Bronchial epithelial cell (primary cell): ENCODE measurements at places on chromosomes 7 and 10. TPM values are rescaled to one million over a fixed set of nuclear protein-coding genes. Genes with fewer than 3 reads are reported as not detected.

Gene CHAT
- total RNA-seq = not detected in 2 replicates

Gene HACD1
- total RNA-seq = 22.1 and 24.6 TPM in 2 replicates

GRCh38 chr7:159328096-159328495 lies 183.4 kb upstream of the VIPR2 start:
- no peak for DNase-seq

DNA sequence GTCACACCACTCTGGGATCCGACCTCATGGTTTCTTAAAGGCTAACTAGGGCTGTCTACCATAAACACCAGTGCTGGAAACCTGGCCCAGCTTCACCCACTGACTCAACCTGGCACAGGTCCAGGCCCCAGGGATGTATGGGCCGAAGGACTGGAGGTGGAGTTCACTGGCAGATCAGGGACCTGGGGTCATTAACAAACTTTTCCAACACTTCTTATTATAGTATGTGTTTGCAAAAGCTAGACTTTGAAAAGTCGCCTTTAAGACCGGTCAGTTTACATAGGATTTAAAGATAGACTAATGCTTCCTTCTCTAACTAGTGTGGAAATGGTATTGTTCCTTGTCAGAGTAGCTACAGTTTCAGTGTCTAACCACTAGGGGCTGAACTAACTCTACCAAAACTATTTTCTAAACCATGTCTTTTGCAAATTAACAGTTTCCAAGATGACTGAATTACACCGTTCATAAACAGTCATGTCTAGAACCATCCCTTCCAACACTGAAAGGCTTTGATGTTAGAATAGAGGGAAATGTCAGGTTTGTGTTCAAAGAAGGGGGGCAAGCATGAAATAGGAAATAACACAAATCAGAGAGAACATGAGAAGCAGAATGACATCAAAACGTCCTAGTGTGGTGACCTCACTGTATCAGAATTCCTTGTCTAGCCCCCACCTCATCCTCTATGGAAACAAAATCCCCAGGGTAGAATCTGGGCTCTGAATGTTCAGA lies 29.7 kb downstream of the STN1 start:
- peak; percentile 81 for DNase-seq

DNA sequence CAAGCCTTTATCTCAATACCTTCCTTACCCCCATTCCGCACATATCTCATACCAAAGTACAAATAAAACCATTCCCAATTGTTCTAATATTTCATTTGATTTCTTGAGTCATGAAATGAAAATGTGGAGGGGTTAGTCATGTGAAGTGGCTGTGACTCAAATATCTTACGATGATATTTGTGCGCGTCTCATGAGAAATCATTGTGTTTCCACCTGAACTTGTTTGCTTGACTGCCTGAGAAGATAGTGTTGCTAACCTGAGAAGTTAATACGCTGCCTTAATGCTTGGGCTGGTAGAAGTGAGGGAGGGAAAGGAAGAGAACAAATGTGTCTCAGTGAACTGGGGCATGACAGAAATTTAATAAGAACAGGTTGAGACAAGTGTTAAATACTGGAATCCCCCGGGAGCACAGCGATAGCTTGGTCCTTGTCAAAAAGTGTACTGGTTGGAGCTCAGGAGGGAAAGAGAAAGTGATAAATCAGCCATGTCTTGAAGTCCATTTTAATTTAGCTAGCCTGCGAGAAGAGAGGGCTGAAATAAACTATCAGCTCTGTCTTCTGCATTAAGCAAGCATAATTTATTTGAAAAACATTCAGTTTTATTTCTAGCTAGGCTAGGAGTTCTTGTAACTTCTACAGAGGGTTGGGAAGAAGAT lies 7.2 kb upstream of the EPHA1 start:
- peak; percentile 94 for DNase-seq

- DNase-seq = peak; percentile 45
Observed at GRCh38 chr10:97684866-97685394, 2.1 kb downstream of the AVPI1 start.
